ENCODE measurements at places on chromosomes 11 and 22.
A peak's percentile ranks its signal among the peaks of the same experiment; 100 is the strongest.

GRCh38 chr22:16776080-16776479, 49.1 kb downstream of the XKR3 start:
- DNase-seq, result peak; percentile 49

DNA sequence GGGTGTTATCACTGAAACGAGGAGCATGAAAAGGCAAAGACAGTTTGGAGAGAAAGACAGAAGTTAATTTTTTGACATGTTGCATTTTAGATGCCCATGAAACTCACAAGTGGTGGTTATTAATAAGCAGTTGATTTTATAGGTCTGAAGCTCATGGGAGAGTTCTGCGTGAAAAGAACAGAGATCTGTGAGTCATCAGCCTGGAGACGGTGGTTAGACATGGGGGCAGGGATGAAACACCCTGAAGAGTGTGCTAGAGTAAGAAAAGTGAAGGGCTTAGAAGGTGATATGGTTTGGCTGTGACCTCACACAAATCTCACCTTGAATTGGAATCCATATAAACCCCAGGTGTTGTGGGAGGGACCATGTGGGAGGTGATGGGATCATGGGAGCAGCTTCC, 289.1 kb upstream of the ISX start:
- DNase-seq, result no peak

DNA sequence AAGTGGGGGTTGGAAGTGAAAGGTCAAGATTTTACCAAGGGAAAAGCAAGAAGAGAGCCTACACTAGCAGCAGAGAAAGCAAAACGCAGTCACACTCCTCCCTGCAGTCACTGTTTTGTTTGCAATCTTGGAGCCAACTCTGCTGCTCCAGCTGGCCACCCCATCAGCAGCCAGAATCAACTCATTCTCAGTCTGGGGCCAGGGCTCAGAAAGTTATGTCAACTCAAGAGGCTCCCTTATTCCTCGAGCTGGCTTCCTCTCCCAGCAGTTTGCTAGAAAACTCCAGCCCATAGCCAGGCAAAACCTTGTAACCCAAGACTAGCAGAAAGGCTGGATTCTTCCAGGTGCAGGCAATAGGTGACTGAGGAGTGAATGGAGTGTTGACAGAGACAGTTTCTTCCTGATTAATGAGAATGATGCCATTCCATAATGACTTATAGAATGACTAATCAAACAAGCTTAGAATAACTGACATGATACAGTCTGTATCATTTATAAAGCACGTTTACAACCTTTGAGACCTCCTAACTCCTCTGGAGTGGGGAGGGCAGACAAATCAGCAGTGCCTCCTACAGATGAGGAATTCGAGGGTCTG, 53.4 kb downstream of the P4HA3 start:
- no peak for DNase-seq

DNA sequence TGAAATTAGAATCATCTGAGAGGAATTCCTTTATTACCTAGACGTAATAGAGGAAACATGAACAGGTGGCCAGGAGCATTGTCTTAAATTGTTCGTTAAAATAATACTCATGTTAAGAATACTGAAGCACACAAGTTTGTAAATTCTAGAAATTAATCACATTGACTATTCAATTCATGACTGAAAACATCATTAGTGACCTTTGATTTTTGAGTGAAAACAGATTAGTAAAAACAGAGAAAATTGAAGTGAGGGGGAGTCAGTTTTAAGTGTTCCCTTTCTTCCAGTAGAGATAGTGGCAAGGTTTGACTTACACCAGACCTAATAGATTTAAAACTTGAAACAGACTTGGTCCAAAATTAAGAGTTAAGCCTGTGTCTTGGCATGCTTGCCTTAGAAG, 1.4 kb downstream of the ZFP91 start:
- no peak for DNase-seq

- DNase-seq, result no peak
Measured at GRCh38 chr11:92557879-92558278, 333.3 kb downstream of the FAT3 start.

- DNase-seq, result no peak
Measured at GRCh38 chr11:23725752-23726151, 771.1 kb upstream of the LUZP2 start.

DNA sequence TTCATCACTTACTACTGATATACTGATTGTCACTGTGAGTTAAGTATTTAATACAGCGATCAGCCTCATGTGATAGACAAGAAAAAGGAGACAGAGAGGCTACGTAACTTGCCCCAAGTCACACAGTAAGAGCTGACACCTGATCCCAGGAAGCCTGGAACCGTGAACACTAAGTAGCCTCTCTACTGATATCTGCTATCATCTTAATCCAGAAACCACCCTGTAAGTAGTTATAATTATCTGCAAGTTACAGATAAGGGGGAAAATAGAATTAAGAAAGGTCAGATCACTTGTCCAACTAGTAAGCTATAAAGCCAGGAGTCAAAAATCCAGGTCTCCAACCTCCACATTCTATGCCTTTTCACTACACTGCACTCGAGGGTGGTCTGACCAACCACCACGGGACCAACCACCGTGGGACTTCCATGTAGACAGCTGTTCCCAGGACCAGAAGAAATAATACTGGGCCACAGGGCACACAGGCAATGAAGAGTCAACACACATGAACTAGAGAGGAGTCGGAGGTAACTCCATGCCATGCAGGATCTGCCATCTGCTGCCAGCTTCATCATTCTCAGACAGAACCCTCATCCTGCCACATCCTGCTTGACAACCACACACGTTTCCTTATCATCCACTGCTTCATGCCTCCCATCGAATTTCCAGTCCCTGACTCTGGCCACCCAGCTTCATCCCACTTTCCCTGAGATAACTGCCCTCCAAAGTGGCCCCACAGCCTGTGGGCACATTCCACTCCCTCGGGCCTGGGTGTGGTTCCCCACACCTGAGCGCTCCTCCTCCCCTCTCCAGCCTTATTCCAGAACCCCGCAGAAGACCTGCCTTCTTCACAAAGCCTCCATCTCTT, 58.6 kb downstream of the MICAL3 start:
- no peak for DNase-seq

GRCh38 chr11:101860696-101861427, 53.9 kb upstream of the CEP126 start:
- DNase-seq, result peak; percentile 51

DNA sequence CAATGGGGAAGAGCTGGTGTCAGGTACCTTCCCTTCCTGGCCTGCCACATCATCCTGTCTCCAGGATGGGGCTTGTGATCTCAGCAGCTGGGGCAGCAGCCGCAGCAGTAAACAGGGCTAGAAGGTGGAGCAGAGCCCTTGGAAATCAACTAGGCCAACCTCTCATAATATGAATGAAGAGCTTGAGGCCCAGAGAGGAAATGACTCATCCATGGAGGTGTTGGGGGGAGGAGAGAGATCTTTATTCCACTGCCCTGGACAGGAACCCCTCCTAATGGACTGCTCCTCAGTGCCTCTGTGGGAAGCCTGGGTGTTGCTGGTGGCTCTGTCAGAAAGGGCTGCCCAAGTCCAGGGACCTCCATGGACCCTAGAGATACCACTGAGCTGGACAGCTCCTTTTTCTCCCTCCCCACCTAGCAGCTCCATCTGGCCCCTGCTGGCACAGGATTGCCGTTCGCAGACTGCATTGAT, 111.8 kb downstream of the OSBP2 start:
- DNase-seq, result peak; percentile 74

DNA sequence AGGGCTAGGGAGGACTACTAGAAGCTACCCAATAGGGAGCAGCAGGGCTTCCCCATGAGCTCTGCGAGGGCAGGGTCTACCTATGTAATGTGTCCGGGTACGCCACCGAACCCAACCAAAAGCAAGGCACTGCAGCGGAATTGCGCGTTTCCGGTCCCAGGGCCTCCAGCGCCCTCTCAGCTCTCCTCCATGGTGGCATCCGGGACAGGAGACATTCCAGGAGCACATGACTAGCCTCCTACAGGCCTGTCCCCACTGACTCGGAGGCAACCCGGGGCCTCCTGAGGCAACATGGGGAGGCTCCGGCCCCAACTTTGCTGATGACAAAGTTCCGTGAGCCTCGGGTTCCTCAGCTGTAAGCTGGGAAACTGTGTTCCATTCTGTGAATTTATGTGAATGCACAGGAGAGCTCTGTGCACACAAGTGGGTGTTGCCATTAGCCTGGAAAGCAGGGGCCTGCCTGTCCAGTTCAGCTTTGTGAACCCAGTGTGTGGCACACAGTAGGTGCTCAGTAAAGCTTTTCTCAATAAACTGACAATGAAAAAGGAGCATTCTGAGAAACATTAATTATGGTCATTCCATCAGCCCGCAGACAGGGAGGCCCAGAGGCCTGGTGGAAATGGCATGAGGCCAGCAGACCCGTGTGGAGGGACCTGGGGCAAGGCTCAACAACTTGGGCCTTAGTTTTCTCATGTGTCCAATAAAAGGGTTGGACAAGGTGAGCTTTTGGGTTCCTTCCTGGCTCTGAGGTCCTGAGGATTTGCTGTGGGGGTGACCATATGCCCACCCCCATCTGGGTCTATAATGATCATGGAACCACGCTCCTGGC, 50.3 kb downstream of the CHRDL2 start:
- DNase-seq, result no peak

DNA sequence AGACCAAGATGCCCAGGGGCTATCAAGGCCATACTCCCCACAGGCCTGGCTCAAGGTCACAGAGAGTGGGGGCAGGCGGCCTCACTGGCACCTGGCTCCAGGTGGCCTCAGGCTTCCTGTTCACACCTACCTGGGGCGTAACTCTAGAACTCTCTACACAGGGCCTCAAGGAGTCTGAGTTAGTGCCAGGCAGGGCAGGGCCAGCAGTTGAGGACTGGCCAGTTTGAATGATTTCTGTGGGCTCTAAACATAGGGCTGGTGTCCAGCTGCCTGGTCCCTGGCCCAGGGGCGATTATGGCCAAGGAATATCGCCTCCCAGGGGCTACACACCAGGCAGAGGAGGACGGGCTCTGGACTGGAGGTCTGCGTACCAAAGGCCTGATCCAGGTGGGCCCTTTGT, 79.2 kb downstream of the WNT7B start:
- DNase-seq, result no peak

- peak; percentile 28 for DNase-seq
Measured at GRCh38 chr11:2976294-2977063, 15.7 kb downstream of the NAP1L4 start.

DNA sequence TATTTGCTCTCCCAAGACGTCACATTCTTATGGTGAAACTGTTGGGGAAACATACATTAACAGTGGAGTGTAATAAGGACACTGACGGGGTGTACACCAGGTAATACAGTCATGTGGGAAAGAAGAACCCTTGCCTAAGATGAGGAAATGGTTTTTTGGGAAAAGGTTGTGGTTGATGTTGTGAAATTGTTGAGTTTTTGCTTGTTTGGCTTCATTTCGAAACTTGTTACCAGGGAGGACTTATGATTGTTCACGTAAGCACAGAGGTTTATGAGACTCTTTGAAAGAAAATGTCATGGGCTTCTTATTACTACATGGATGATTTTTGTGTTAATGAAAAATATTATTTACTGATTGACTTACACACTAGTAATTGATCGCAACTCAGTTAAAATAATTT, 16.8 kb downstream of the ANO3 start:
- peak; percentile 5 for DNase-seq

- peak; percentile 87 for DNase-seq
Measured at GRCh38 chr11:61702701-61703312, 22.6 kb downstream of the DAGLA start.

DNA sequence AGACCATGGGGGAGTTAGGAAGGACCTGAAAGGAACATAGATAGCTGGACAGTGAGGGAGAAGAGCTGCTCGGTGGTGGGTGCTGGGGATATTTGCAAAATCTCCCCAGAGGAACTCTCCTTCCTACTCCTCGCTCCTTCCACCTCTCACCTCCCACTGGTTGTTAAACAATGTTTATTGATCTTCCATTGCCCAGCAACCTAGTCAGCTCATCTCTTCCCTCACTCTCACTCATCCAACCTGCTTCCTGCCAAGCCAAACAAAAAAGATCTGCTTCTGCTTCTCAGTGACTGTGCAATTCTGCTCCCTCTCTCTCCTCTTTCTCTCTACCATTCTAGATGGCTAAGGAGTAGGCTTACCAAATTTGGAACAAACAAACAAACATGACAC, 115.0 kb downstream of the SLC1A2 start:
- DNase-seq, result no peak

- peak; percentile 62 for DNase-seq
Measured at GRCh38 chr11:101327908-101328307, 198.3 kb upstream of the PGR start.

DNA sequence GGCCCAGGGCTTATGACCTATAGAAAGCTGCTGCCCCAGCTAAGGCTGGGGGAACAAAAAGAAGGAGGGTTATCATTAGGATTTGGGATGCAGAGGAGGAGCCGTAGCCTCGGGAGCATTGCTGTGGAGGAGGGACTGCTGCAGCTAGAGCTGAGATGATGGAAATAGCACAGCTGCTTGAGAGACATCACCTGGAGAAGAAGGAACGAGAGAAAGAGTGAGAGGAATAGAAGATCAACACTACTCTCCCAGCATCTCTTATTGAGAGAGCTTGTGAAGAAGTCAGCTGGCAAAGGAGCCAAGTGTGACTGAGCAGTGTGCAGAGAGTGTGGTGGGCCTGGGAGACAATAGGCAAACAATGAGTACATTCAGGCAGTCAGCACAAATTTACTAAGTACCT, 100.7 kb upstream of the PLET1 start:
- no peak for DNase-seq

- DNase-seq, result no peak
Measured at GRCh38 chr11:32173977-32174376, 83.1 kb downstream of the RCN1 start.

DNA sequence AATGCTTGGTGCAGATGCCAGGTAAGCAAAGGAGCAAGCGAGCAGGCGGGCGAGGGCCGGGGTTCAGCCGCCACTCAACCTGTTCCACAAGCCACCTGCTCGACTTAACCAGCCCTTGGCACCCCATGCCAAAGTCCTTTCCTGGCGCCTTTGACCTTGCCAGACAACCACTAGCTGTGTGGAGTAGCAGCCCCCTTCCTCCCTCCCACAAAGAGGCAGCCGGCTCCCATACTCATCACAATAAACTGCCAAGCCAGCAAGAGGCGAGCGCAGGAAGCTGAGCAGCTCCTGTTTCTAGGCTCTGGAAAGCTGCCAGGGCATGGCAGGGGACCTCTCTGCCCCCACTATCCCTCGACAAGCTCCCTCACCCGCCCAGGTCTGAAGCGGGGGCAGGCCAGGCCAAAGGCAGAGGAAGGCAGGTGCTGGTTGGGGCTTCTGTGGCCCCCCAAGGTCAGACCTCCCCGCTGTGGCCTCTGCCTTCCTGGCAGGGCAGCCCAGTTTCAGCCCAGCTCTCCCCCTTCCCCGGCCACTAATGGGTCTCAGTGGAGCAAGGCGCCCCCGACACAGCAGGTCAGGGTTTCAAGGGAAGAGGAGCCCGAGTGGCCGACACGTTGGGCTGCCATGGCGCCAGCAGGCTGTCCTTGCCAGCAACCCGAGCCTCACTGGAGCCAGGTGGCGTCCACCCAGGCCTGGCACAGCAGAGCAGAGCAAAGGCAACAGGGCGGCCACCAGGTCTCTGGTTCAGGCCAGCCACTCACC, 15.3 kb downstream of the MACROD1 start:
- no peak for DNase-seq

GRCh38 chr22:32469799-32470212, 4.8 kb upstream of the FBXO7 start:
- peak; percentile 23 for DNase-seq

GRCh38 chr11:107092667-107093066, 74.4 kb upstream of the GUCY1A2 start:
- no peak for DNase-seq

GRCh38 chr11:17687946-17688670, 31.3 kb upstream of the MYOD1 start:
- no peak for DNase-seq

- DNase-seq, result no peak
Measured at GRCh38 chr11:46160100-46160499, 38.8 kb upstream of the PHF21A start.

- DNase-seq, result no peak
Measured at GRCh38 chr11:78815831-78816230, 241.2 kb upstream of the NARS2 start.
